Stimulated activated CD4-positive, alpha-beta T cell treated with anti-CD3 and anti-CD28 coated beads, Interleukin-1b, Interleukin-23, amount 100 ng/mL, for 1 hour (primary cell): ENCODE measurements at places on chromosomes 6 and 20.

DNA sequence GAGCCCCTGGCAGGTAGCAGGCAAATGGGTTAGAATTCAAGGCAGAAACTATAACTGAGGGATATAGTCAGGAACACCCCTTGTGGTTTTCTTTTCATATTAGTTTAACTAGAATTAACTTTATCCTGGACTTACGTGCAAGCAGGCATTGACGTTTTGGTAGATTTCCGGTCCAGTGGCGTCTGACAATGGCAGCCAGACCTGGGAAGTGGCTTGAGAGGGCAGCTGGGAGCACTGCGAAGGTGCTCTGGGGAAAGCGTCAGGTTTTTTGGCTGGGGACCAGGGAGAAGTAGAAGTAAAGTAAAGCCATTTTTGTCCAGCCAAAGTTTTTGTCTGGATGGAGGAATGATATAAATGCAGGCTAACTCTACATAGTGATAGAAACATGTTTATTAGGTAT is 8.4 kb upstream of the ACSS1 start:
- DNase-seq, result no peak

DNA sequence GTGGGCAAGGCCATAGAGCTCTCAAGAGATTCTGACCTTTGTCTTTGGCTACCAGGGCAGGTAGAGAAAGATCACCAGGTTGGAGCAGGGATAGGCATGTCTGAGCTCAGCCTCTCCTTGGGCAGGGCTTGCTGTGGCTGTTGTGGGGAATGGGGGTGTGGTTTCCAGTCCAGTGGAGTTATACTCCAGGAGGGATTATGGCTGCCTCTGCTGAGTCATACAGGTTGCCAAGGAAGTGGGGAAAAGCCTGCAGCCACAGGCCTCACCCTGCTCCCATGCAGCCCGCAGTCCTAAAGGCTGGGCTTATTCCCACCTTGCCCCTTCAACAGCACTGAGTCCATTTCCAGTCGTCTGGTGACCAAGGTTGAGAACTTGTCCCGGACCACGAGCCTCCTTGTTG is 21.9 kb downstream of the MEP1A start:
- DNase-seq, result no peak

DNA sequence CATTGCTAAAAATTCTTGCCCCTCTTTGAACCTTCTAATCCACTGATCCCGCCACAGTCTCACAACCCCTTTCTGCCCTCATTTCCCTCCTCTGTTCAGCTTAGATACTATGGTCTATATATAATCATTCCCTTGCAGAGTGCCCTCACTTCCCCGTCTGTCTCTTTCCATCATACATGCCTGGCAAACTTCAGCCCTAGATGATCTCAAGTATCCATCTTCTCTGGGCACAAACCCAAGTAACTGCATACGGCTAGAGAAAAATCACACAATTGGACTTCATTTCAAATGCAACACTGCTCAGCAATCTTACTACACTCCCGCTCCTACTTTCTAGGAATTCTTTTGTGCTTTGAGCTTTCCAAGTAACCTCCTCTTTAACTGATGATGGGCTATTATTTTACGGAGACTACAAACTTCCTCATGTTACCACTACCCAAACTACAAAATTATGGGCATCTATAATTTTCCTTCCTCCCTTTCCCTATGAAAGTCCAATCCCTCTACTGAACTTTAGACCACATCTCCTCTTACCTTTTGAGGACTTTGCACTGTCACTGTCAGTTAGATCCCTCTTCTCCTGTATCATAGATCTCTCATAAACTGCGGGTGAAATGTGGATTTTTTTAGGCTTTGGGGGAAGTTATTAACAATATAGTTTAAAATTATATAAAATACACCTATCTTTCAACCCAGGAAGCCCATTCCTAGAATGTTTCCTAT is 135.6 kb downstream of the BTBD9 start:
- DNase-seq, result no peak

DNA sequence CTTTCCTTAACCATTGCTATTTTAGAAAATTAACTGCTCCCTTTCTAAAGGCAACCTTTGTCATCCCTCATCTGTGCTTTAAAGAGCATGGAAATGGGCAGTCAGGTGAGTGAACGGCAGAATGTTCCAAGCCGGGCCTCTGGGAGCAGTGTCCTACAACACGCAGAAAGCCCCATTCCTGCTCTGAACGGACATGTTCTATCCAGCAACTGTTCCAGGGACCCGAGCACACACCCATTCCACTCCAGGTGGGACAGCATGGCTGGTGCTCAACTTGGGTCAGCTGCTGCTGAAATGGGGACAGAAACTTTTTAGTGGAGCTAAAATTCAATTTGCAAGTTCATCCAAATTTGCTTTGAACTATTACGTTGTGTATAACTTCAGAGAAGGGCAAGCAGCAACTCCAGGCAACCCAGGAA is 26.7 kb downstream of the DIDO1 start:
- no peak for DNase-seq

DNA sequence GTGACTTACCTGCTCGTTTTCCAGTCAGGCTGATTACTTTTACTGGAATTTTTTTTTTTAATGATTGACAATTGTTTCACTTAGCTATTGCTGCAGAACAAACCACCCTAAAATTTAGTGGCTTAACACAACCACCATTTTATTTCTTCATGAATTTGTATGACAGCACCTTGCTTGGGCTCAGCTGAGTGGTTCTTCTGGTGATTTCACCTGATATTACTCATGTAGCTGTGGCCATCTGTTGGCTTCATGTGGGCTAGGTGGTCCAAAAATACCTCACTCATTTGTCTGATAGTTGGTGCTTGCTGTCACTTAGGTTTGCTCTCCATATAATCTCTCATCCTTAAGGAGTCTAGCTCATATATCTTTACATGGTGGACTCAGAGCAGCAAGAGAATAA is 5.3 kb downstream of the ISM1 start:
- DNase-seq, result no peak

GRCh38 chr20:50120935-50121693 is 8.2 kb upstream of the UBE2V1 start:
- DNase-seq, result peak; percentile 31

DNA sequence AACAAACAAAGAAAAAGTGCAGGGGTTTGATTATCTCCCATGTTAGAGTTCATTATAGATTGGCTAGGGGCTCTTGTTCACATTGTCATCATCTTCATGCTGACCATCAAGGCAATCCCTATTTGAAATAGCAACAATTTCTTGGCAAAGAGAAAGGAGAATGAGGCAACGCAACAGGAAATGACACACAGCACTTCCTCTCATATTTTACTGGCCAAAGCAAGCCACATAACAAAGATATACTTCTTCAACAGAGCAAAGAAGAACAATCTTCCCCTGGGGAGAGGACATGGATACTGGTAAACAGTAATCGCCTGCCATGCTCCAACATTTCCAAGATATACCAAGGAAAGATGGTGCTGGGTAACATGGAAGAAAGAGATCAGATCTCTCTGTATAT is 29.8 kb downstream of the EPM2A start:
- DNase-seq, result no peak

DNA sequence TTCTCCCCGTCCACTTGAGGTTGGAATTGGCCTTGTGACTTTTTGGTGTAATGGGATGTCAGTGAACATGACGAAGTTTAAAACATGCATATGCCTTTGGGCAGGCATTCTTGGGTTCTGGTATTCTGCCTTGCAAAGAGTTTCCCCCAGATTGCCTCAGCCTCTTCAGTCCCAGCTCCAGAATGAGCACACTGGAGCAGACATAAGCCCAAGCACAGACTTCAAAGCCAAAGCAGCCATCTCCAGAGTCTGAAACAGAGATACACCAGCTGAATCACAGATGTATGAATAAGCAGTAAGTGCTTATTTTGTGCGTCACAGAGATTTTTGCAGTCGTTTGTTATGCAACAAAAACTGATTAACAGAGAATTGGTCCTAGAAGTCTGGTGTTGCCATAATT is 546.0 kb downstream of the FRK start:
- no peak for DNase-seq
